Naive B cell (primary cell): ENCODE measurements at places on chromosomes 3 and 15. TPM values are rescaled to one million over a fixed set of nuclear protein-coding genes. Genes with fewer than 3 reads are reported as not detected.

- no peak overlapping the region for H3K4me3 ChIP-seq
- no peaks in the 10 kb centered on the region for H3K36me3 ChIP-seq
- H3K4me1 ChIP-seq, result no peaks in the 10 kb centered on the region
Measured at GRCh38 chr3:2934541-2934940, 175.6 kb downstream of the IL5RA start.

GRCh38 chr3:22364851-22365250 lies 613.8 kb upstream of the ZNF385D start:
- no peaks in the 10 kb centered on the region for H3K4me1 ChIP-seq
- no peaks in the 10 kb centered on the region for H3K36me3 ChIP-seq
- no peak for DNase-seq
- H3K27ac ChIP-seq, result no peak overlapping the region
- H3K27me3 ChIP-seq, result no peaks in the 10 kb centered on the region

TFG gene
- polyA plus RNA-seq, result 51.4 TPM

GRCh38 chr3:165206454-165207266 lies 10.5 kb upstream of the SLITRK3 start:
- H3K27me3 ChIP-seq, result no peaks in the 10 kb centered on the region
- DNase-seq, result no peak
- no peaks in the 10 kb centered on the region for H3K4me1 ChIP-seq
- H3K36me3 ChIP-seq, result no peaks in the 10 kb centered on the region
- H3K27ac ChIP-seq, result no peak overlapping the region

GP5 gene
- not detected for polyA plus RNA-seq

PARP16 gene
- 29.4 TPM for polyA plus RNA-seq

DNA sequence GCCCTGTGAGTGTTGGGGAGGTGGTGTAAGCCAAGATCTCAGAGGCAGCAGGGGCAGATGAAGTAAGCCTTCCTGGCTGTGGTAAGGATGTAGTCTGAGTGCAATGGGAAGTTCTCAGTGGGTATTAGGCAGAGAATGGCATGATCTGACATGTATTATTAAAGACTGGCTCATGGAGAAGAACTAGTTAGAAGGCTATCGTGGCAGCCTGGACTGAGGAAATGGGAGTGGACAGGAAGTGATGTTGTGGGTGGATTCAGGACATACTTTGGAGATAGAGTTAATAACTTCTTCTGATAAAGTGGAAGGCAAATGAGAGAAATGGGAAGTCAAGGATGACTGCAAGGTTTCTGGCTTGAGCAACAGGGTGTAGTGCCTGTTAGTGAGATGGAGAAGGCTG lies 250.9 kb upstream of the CFAP20DC start:
- H3K27ac ChIP-seq, result peak overlapping the region; percentile 3
- no peaks in the 10 kb centered on the region for H3K27me3 ChIP-seq
- H3K4me1 ChIP-seq, result peaks cover 17% of the 10 kb centered on the region
- no peaks in the 10 kb centered on the region for H3K36me3 ChIP-seq

DNA sequence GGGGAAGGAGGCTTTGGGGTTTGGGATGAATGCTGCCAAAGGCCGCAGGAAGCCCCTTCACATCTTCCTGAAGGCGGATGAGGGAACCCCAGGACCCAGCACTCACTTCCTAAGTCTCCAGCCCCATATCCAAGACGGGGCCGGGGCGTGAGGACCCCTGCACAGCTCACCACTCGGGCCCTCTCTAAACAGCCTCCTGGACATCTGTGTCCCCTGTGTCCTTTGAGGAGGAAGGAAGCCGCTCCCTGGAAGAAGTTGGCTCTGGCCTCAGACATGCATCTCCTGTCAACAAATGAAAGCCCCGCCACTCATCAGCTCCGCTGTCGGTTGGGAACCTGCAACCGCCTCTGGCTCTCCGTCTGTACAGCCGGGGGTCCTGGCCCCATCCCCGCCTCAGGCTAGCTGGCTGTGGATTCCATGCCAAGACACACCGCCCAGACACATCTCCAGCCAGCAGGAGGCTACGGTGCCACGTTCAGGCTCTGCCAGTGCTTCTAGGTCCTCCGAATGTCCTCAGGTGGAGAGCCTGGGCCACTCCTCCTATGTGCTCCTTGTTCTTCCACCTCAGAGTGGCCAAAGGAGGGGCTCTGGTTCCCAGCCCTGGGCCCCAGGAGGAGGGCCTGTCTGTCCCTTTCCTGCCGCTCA lies 140.0 kb upstream of the MEF2A start:
- H3K4me1 ChIP-seq, result peaks cover 44% of the 10 kb centered on the region
- no peak for DNase-seq
- no peak overlapping the region for H3K27ac ChIP-seq
- no peaks in the 10 kb centered on the region for H3K36me3 ChIP-seq

GRCh38 chr3:17841190-17841828 lies 98.9 kb upstream of the TBC1D5 start:
- DNase-seq, result peak; percentile 62
- H3K4me1 ChIP-seq, result no peaks in the 10 kb centered on the region
- H3K27ac ChIP-seq, result no peak overlapping the region
- H3K27me3 ChIP-seq, result no peaks in the 10 kb centered on the region

LTK gene
- not detected for polyA plus RNA-seq

DNA sequence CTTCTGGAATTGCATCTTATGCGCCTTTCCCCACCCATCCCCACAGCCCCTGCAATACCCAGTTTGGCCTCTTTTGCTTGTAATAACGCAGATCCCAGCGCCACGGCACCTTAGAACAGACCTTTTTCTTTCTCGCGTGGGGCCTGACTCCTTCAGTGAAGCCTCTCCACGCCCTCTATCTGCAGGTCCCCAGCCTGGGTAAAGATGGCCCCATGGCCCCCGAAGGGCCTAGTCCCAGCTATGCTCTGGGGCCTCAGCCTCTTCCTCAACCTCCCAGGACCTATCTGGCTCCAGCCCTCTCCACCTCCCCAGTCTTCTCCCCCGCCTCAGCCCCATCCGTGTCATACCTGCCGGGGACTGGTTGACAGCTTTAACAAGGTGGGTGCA lies 594 bp downstream of the CRELD1 start:
- peak overlapping the region; percentile 97 for H3K4me3 ChIP-seq
- H3K36me3 ChIP-seq, result peaks cover 9% of the 10 kb centered on the region
- peaks cover 57% of the 10 kb centered on the region for H3K4me1 ChIP-seq
- DNase-seq, result no peak
- no peaks in the 10 kb centered on the region for H3K27me3 ChIP-seq

SLC12A1 gene
- polyA plus RNA-seq, result not detected

GOLGA6L9 gene
- polyA plus RNA-seq, result 0.86 TPM

DNA sequence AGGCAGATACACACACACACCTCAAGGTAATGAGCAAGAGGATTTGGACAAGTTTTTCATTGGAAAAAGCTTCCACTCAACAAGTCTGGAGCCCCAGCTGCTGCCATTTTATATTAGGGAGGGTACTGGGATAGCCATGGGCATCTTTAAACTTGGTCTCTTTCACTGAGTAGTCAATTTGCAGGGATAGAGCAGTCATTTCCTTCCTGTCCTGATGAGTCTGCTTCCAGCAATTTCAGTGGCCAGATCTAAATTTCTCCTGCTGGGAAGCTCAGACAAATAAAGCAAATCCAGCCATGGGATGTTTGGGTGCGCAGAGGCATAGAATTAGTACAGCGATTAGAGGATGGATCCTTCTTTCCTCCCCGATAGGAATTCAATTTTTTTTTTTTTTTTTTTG lies 874 bp upstream of the ERC2 start:
- no peak overlapping the region for H3K27ac ChIP-seq
- peaks cover 69% of the 10 kb centered on the region for H3K27me3 ChIP-seq
- DNase-seq, result no peak
- no peaks in the 10 kb centered on the region for H3K4me1 ChIP-seq

DNA sequence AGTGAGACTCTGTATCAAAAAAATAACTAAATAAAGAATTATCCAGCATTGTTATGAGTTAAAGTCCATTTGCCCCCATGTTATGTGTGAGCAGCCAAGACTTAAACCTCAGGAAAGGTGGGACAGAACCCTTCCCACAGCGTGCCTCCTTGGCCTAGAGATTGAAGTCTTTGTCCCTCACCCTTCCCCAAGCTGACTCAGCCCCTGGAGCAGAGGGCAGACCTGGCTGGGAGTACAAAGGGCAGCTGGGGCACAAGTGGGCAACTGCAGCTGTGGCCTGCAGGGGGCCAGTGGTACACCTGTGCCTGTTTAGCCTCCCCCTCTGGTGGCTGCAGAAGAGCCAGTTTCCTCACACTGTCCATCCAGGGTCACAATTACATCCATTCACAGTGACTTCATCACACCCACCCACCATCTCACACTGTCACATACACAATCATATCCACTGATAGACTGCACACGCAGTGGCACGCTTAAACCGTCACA lies 940 bp upstream of the ACY1 start:
- peak overlapping the region; percentile 98 for H3K27ac ChIP-seq
- peaks cover 38% of the 10 kb centered on the region for H3K4me1 ChIP-seq
- no peaks in the 10 kb centered on the region for H3K36me3 ChIP-seq

PRSS50 gene
- polyA plus RNA-seq, result not detected

GRCh38 chr3:45719655-45720487 lies 30.7 kb downstream of the SACM1L start:
- H3K27ac ChIP-seq, result no peak overlapping the region
- no peaks in the 10 kb centered on the region for H3K4me1 ChIP-seq
- DNase-seq, result no peak

- no peaks in the 10 kb centered on the region for H3K27me3 ChIP-seq
- no peak for DNase-seq
- H3K4me3 ChIP-seq, result no peak overlapping the region
Measured at GRCh38 chr3:166455744-166456143, 618.5 kb upstream of the BCHE start.

GPR160 gene
- polyA plus RNA-seq, result 49.4 TPM

CTDSPL2 gene
- 48.6 TPM for polyA plus RNA-seq

PIERCE2 gene
- 3.2 TPM for polyA plus RNA-seq

GRCh38 chr3:61890167-61890566 lies 328.8 kb downstream of the PTPRG start:
- no peak for DNase-seq
- H3K27ac ChIP-seq, result no peak overlapping the region
- no peaks in the 10 kb centered on the region for H3K36me3 ChIP-seq
- peaks cover 6% of the 10 kb centered on the region for H3K4me1 ChIP-seq
- no peak overlapping the region for H3K4me3 ChIP-seq
- H3K27me3 ChIP-seq, result peaks cover 11% of the 10 kb centered on the region

- H3K36me3 ChIP-seq, result peaks cover 28% of the 10 kb centered on the region
- peak overlapping the region; percentile 67 for H3K27ac ChIP-seq
- no peak for DNase-seq
- H3K4me3 ChIP-seq, result no peak overlapping the region
Measured at GRCh38 chr3:186976837-186977750, 46.8 kb downstream of the ST6GAL1 start.

- no peaks in the 10 kb centered on the region for H3K4me1 ChIP-seq
- no peaks in the 10 kb centered on the region for H3K27me3 ChIP-seq
- no peak overlapping the region for H3K4me3 ChIP-seq
- DNase-seq, result no peak
- no peak overlapping the region for H3K27ac ChIP-seq
Measured at GRCh38 chr3:51354172-51354571, 30.9 kb upstream of the MANF start.

GRCh38 chr15:101502572-101503295 lies 13.2 kb upstream of the PCSK6 start:
- peaks cover 6% of the 10 kb centered on the region for H3K4me1 ChIP-seq
- DNase-seq, result no peak
- H3K27ac ChIP-seq, result no peak overlapping the region
- peaks cover 55% of the 10 kb centered on the region for H3K27me3 ChIP-seq
- no peak overlapping the region for H3K4me3 ChIP-seq

DNA sequence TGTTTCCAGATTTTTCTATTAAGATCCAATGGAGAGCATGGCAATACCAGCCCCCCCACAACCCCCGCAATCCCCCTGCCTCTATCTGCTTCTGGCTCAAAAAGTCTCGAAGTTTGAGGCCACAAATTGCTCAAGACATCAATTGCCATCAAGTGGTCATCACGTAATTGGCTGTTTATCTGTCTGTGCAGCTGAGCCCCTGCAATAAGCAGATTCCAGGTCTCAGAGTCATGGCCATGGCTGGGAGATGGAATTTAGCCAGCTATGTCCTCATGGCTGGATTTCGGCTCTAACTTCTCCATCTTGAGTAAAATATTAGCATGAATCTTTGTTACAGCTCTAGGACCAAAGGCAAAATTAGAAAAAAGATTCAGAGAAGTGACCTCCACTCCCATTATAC lies 22.7 kb downstream of the SSUH2 start:
- H3K4me1 ChIP-seq, result peaks cover 9% of the 10 kb centered on the region
- H3K36me3 ChIP-seq, result no peaks in the 10 kb centered on the region
- H3K27ac ChIP-seq, result no peak overlapping the region
- peaks cover 11% of the 10 kb centered on the region for H3K27me3 ChIP-seq
- DNase-seq, result no peak

DNA sequence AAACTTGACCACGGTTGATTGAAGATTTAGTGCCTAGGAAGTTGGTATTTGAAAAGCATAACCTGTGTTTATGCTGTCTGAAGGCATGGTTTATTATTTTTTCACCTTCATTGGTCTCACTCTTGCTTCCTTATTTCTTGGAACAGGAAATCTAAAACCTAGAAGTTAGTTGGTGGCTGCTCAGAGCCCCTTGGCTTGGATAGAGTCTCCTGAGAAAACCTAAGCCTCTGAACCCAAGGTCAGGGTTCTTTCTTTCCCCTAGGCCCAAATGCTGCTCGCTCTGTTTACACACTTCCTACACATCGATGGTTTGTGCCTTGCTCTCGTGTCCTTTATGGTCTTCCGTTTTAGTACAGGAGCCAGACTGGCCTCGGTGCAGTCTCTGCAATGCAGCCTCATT lies 82.2 kb downstream of the TRAK1 start:
- H3K27ac ChIP-seq, result peak overlapping the region; percentile 14
- DNase-seq, result peak; percentile 13
- peaks cover 4% of the 10 kb centered on the region for H3K36me3 ChIP-seq
- no peaks in the 10 kb centered on the region for H3K27me3 ChIP-seq
- peaks cover 84% of the 10 kb centered on the region for H3K4me1 ChIP-seq

DNA sequence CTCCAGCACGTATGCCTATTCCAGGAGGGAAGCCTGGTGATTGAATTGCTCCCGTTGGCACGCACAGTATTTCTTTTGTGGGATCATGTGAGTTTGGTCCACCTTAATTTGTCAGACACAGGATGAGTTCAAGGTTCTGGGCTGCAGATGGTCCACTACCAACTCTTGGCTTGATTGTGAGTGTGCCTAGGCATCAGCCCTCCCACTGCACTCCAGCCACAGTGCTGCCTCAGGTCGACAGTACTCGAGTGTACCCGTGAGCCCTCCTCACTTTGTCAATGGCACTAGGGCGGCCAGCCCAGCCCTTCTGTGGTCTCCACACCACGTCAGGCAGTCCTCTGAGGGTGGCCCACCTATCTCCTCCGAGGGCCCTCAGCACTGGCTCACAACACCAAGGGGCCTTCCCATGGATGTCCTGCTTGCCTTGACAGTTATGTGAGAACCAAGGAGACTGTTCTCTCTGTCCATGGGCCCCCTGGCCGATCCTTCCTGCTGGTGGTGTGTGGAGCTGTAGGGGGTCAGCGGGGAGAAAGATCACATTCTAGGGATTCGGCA lies 30.2 kb downstream of the CHRD start:
- no peak overlapping the region for H3K27ac ChIP-seq
- no peak for DNase-seq
- no peak overlapping the region for H3K4me3 ChIP-seq
- H3K4me1 ChIP-seq, result no peaks in the 10 kb centered on the region
- peaks cover 8% of the 10 kb centered on the region for H3K27me3 ChIP-seq
- H3K36me3 ChIP-seq, result no peaks in the 10 kb centered on the region

TTC23 gene
- 0.96 TPM for polyA plus RNA-seq

- no peak overlapping the region for H3K4me3 ChIP-seq
- no peak for DNase-seq
- peaks cover 13% of the 10 kb centered on the region for H3K4me1 ChIP-seq
- peaks cover 27% of the 10 kb centered on the region for H3K27me3 ChIP-seq
Measured at GRCh38 chr3:157094301-157094700, 65.6 kb downstream of the CCNL1 start.
